ENCODE measurements at places on chromosomes 4 and X.
A peak's percentile ranks its signal among the peaks of the same experiment; 100 is the strongest.

- H3K4me1 ChIP-seq: no peaks in the 10 kb centered on the region
- no peak for DNase-seq
- peaks cover 6% of the 10 kb centered on the region for H3K27me3 ChIP-seq
- H3K36me3 ChIP-seq: no peaks in the 10 kb centered on the region
- no peak overlapping the region for H3K27ac ChIP-seq
- no peak overlapping the region for H3K4me3 ChIP-seq
Measured at GRCh38 chr4:21872101-21872500, 76.5 kb downstream of the KCNIP4 start.

GRCh38 chrX:112846187-112846586, 5.6 kb upstream of the AMOT start:
- H3K4me3 ChIP-seq: peak overlapping the region; percentile 22
- no peaks in the 10 kb centered on the region for H3K36me3 ChIP-seq
- peaks cover 96% of the 10 kb centered on the region for H3K4me1 ChIP-seq
- peak overlapping the region; percentile 99 for H3K27ac ChIP-seq

- no peaks in the 10 kb centered on the region for H3K27me3 ChIP-seq
- H3K27ac ChIP-seq: no peak overlapping the region
- no peak overlapping the region for H3K4me3 ChIP-seq
- DNase-seq: no peak
- peaks cover 10% of the 10 kb centered on the region for H3K4me1 ChIP-seq
Measured at GRCh38 chr4:57158221-57158620, 48.0 kb upstream of the IGFBP7 start.

DNA sequence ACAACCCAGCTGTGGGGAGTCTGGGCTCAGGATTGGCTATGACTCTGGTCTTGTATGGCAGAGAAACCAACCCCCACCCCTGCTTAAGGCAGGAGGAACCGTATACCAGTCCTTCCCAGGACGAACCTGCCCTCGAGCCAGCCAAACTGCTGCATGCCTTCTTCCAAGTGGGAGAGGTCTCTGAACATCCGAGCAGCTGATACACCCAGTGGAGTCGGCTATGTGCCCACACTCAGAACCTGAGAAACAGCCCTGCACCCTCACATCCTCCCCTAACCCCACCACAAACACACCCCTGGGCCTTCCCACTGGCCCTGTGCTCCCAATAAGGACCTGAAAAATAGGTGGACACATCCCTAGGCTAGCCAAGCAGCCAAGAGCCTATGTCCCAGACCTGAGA, 21.8 kb downstream of the C4orf33 start:
- DNase-seq: no peak
- no peak overlapping the region for H3K27ac ChIP-seq
- peaks cover 2% of the 10 kb centered on the region for H3K27me3 ChIP-seq
- H3K4me1 ChIP-seq: no peaks in the 10 kb centered on the region

GRCh38 chrX:123771449-123772064, 38.7 kb upstream of the THOC2 start:
- H3K27ac ChIP-seq: no peak overlapping the region
- DNase-seq: no peak
- H3K36me3 ChIP-seq: no peaks in the 10 kb centered on the region
- H3K4me1 ChIP-seq: peaks cover 5% of the 10 kb centered on the region
- no peak overlapping the region for H3K4me3 ChIP-seq

GRCh38 chr4:15344041-15344440, 83.8 kb upstream of the C1QTNF7 start:
- no peak for DNase-seq
- H3K4me1 ChIP-seq: peaks cover 73% of the 10 kb centered on the region
- no peaks in the 10 kb centered on the region for H3K36me3 ChIP-seq

DNA sequence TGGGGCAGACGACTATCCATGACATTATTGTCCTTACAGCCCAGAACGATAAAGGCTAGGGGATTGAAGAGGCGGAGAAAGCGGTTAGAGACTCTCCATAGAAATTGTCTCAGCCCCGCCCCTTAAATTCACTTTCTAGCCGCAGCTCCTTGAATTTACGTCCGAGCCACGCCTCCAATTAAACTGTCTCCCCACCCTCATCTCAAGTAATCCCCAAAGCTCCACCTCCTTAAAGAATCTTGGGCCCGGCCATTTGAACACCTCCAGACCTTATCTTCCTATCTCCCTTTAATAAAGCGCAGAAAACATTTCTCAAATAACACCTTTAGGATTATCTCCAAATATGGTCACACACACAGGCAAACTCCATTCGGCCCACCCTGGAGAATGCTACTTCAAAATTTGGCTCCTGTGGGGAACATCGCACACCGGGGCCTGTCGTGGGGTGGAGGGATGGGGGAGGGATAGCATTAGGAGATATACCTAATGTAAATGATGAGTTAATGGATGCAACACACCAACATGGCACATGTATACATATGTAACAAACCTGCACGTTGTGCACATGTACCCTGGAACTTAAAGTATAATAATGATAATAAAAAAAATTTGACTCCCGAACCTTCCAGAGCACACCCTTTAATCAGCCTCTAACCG, 7.2 kb upstream of the MAGIX start:
- peaks cover 49% of the 10 kb centered on the region for H3K27me3 ChIP-seq
- peak overlapping the region; percentile 88 for H3K4me3 ChIP-seq
- peaks cover 5% of the 10 kb centered on the region for H3K36me3 ChIP-seq
- peaks cover 17% of the 10 kb centered on the region for H3K4me1 ChIP-seq
- DNase-seq: peak; percentile 34

- H3K27ac ChIP-seq: no peak overlapping the region
- no peak for DNase-seq
- H3K36me3 ChIP-seq: no peaks in the 10 kb centered on the region
- no peaks in the 10 kb centered on the region for H3K4me1 ChIP-seq
Measured at GRCh38 chr4:18366136-18366535, 344.6 kb upstream of the LCORL start.

- no peaks in the 10 kb centered on the region for H3K27me3 ChIP-seq
- H3K27ac ChIP-seq: no peak overlapping the region
- H3K4me1 ChIP-seq: peaks cover 36% of the 10 kb centered on the region
- H3K4me3 ChIP-seq: no peak overlapping the region
Measured at GRCh38 chr4:94413085-94413840, 38.5 kb upstream of the PDLIM5 start.

DNA sequence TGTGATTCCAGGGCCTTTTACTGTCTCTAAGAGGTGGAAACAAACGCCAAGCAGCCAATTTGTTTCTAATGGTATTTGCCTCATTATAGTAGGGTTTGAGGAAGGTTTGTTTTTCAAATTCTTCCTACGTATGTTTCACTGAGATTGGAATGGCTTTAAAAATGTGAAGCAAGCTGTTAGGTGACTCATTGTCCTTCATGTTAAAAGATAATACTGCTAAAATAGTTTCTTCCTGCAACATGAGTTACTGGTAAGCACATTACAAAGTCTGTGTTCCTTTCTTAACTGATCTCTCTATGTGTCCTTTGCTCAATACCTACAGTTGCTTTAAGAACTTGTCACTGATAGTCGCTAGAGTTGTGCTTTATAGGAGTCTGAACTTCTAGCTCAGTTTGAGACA, 1183.9 kb downstream of the RPA4 start:
- DNase-seq: no peak
- H3K4me1 ChIP-seq: peaks cover 70% of the 10 kb centered on the region
- peak overlapping the region; percentile 46 for H3K4me3 ChIP-seq
- H3K27ac ChIP-seq: peak overlapping the region; percentile 94
- H3K36me3 ChIP-seq: peaks cover 3% of the 10 kb centered on the region

DNA sequence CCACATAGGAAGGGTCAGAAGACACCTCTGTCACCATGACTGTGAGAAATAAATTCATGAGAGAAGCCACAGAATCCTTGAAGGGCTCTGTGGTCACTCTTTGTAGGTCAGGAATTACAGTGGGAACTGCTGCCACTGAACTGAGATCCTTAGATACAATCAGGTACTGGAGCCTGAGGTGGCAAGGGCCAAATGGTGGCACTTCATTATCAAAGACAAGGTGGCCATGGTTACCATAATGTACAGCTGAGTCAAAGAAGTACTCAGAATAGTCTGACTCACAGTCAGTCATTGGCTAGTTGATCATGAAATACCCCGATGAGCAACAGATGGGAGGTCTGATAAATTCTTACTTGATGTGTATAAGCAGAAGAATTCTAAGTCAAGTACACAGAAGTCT, 131.9 kb downstream of the RTL3 start:
- no peaks in the 10 kb centered on the region for H3K27me3 ChIP-seq
- no peak overlapping the region for H3K27ac ChIP-seq
- H3K36me3 ChIP-seq: no peaks in the 10 kb centered on the region
- DNase-seq: no peak
- H3K4me3 ChIP-seq: no peak overlapping the region
- no peaks in the 10 kb centered on the region for H3K4me1 ChIP-seq

GRCh38 chr4:141406237-141406636, 185.5 kb downstream of the ZNF330 start:
- H3K27me3 ChIP-seq: peaks cover 7% of the 10 kb centered on the region
- no peak overlapping the region for H3K4me3 ChIP-seq

DNA sequence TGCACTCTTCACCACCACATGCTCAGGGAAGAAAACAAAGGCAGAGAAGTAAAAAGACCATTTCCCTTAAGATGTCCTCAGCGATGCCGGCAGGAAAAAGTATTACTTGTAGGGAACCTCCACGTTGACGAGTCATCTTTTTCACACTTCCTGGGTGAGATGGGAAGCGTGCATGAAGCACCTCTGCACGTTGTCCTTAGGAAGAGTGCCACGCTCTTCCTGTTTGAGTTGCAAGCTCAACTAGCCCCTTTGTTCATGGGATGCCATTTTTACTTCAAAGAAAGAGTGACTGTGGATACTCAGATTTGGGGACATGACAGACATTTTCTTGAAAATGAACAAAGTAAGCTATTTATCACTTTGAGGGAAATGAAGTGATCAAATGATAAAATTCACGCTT, 33.8 kb downstream of the DCTD start:
- H3K36me3 ChIP-seq: peaks cover 78% of the 10 kb centered on the region
- H3K4me3 ChIP-seq: no peak overlapping the region
- no peak for DNase-seq
- no peak overlapping the region for H3K27ac ChIP-seq

- H3K36me3 ChIP-seq: no peaks in the 10 kb centered on the region
- no peak for DNase-seq
- H3K27me3 ChIP-seq: peaks cover 4% of the 10 kb centered on the region
- no peak overlapping the region for H3K4me3 ChIP-seq
- no peaks in the 10 kb centered on the region for H3K4me1 ChIP-seq
- H3K27ac ChIP-seq: no peak overlapping the region
Measured at GRCh38 chr4:21248331-21248730, 548.1 kb downstream of the PACRGL start.

- H3K36me3 ChIP-seq: peaks cover 32% of the 10 kb centered on the region
- H3K27ac ChIP-seq: no peak overlapping the region
- no peak for DNase-seq
- H3K27me3 ChIP-seq: no peaks in the 10 kb centered on the region
- H3K4me3 ChIP-seq: no peak overlapping the region
- H3K4me1 ChIP-seq: no peaks in the 10 kb centered on the region
Measured at GRCh38 chr4:119559044-119559647, 69.5 kb downstream of the PDE5A start.

DNA sequence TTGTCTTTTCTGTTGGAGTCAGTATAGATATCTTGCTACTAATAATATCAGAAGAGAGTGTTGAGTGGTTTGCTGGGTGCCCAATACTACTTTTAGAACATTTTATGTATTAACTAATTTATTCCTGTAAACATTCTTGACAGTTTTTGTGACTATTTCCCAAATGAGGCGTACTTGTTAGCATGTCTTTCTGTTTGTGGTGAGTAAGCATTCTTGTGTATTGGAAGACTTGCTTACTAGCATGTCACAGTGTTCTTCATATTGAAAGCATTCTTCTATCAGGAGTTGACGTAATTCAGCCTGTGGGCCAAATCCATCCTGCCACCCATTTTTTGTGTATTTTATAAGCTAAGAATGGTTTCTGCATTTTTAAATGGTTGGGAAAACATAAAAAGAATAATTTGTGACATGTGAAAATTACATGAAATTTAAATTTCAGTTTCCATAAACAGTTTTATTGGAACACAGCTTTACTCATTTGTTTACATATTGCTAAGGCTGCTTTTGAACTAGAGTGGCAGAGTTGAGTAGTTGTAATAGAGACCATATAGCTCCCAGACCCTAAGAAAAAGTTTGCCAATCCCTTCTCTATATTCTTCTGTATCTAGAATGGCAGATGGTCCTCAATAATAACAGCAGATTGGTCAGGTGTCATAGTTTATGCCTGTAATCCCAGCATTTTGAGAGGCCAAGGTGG, 20.4 kb downstream of the REPS2 start:
- no peak for DNase-seq
- no peaks in the 10 kb centered on the region for H3K4me1 ChIP-seq
- no peaks in the 10 kb centered on the region for H3K36me3 ChIP-seq
- H3K4me3 ChIP-seq: no peak overlapping the region

DNA sequence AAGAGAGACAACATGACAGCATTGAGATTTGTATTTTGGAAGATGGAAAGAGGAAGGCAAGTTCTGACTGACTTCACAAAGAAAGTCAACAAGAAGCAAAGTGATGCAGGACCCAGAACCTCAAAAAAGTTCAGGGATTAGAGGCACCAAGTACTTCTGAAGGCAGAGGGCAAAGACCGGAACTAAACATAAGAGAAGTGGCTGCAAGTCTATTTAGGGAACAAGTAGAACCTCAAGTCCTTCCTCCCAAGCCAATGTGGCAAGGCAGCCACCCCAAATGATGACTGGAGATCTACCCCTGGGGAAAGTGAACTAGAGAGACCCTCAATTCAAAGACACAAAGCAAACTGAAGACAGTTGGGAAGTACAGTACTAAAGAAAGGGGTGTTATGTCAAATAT, 46.6 kb downstream of the SLC39A8 start:
- H3K36me3 ChIP-seq: peaks cover 26% of the 10 kb centered on the region
- no peak overlapping the region for H3K27ac ChIP-seq
- peaks cover 14% of the 10 kb centered on the region for H3K4me1 ChIP-seq
- H3K4me3 ChIP-seq: no peak overlapping the region
- H3K27me3 ChIP-seq: no peaks in the 10 kb centered on the region
- DNase-seq: no peak

DNA sequence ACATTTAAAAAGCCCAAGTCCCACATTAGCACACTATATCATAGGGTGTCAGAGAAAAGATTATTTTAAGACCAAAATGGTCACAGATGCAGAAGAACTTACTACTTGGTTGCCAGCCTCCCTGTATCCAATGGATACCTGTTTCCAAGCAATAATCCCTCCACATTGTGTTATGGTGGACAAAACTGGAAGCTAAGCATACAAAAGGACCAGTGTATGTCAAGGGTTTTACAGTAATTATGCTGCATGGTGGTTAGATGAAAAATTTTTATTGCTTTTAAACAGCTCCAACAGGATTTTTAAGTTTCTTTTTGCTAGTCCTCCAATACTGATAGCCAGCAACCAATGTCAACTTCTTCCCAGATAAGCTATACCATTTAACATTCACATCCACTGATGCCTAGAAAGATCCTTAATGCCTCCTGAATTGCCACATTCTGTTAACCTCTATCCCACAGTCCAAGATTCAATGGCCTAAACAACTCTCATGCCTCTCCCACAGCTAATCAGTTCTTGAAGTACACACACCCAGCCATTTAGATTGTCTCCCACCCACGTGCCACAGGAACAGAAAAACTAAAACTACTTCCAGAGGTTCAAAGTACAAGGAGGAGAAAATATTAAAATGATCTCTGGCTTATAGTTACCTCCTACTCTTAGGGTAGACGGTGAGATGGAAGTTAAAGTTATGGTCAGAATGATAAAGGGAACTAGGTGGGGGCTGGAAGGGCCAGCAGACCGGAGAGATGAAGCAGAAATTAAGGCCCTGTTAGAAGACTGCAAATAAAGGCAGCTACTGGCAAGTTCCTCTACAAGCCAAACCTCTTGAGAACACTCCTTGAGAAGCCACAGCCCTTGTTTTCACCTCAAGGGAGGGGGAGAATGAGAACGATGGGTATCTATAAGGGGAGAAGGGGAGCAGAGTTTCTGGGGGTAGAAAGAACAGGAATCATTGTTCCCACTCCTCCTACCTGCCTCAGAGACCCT, 5.5 kb downstream of the MED14 start:
- H3K4me3 ChIP-seq: no peak overlapping the region
- DNase-seq: no peak
- H3K27me3 ChIP-seq: no peaks in the 10 kb centered on the region
